ENCODE measurements at places on chromosomes 1 and 21.

- H3K4me3 ChIP-seq, result peak overlapping the region; percentile 27
- peaks cover 18% of the 10 kb centered on the region for H3K4me1 ChIP-seq
- H3K27me3 ChIP-seq, result no peaks in the 10 kb centered on the region
- ATAC-seq, result peak; percentile 78
- peak overlapping the region; percentile 76 for H3K27ac ChIP-seq
Measured at GRCh38 chr1:182301467-182302198, 90.0 kb downstream of the GLUL start.

GRCh38 chr1:46053734-46054133 is 78.7 kb downstream of the PIK3R3 start:
- peaks cover 4% of the 10 kb centered on the region for H3K27me3 ChIP-seq
- H3K27ac ChIP-seq, result no peak overlapping the region
- no peak for ATAC-seq

DNA sequence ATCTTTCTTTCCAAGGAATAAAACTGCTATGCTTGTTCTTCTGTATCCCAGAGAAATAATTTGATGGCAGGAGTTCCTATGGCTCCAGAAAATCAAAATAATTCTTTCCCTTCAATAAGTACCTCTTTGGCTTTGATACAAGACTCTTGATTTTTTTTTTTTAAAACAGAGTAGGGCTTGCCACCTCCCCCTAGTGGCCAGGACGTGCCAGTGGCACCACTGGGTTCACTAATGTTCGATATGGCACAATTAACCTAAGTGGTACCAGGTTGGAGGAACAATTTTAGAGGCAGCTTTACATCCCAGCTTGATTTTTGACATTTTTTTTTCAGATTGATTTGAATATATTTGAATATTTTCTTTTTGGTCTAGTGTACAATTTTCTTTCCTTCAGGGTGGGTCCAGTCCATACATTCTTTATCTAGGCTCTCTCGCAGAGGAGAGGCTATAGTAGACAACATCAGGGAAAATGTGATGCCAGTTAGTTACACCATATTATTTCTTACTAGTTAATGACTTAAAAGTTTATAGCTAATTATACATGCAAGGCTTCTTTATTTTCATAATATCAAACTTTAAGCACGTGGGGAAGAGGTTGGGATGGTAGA is 330.9 kb downstream of the S1PR1 start:
- H3K4me3 ChIP-seq, result no peak overlapping the region
- peaks cover 13% of the 10 kb centered on the region for H3K27me3 ChIP-seq
- no peaks in the 10 kb centered on the region for H3K4me1 ChIP-seq
- H3K27ac ChIP-seq, result no peak overlapping the region
- ATAC-seq, result peak; percentile 60

DNA sequence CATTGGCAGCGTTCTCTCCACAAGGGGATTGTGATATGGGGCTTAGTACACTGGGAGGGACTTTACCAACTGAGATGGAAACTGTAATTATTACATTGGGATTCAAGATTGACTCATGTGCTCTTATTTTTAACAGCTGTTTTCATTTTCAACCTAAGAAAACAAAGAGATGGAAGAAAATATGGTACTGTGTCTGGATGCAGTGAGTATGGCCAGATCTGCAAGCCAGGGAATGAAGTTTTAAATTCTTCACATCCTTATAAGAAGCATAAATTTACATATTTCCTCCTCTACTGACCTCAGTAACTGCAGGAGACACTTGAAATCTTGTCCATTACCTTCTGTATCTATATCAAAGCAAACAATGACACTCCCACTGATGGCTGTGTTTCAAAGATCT is 81.5 kb upstream of the EDEM3 start:
- H3K27me3 ChIP-seq, result no peaks in the 10 kb centered on the region
- ATAC-seq, result no peak
- no peak overlapping the region for H3K27ac ChIP-seq
- peaks cover 15% of the 10 kb centered on the region for H3K4me1 ChIP-seq
- no peak overlapping the region for H3K4me3 ChIP-seq

GRCh38 chr21:45404730-45405270 is at the start of gene COL18A1:
TSS of gene COL18A1 (plus strand) at chr21:45405165. CDS start at chr21:45405231, 66 bp downstream.
- peaks cover 4% of the 10 kb centered on the region for H3K4me1 ChIP-seq
- peak within 1 kb of the TSS; percentile 76 for H3K4me3 ChIP-seq
- peak; percentile 72 for ATAC-seq

- no peaks in the 10 kb centered on the region for H3K36me3 ChIP-seq
- ATAC-seq, result no peak
- H3K27me3 ChIP-seq, result no peaks in the 10 kb centered on the region
- H3K4me3 ChIP-seq, result no peak overlapping the region
Measured at GRCh38 chr21:14957836-14958235, 107.0 kb downstream of the NRIP1 start.

All from activated T-helper 17 cell treated with anti-CD3 and anti-CD28 coated beads, Interleukin-2, amount 50 U/mL, for 72 hours (primary cell).